ENCODE measurements at places on chromosomes 5 and 9.

DNA sequence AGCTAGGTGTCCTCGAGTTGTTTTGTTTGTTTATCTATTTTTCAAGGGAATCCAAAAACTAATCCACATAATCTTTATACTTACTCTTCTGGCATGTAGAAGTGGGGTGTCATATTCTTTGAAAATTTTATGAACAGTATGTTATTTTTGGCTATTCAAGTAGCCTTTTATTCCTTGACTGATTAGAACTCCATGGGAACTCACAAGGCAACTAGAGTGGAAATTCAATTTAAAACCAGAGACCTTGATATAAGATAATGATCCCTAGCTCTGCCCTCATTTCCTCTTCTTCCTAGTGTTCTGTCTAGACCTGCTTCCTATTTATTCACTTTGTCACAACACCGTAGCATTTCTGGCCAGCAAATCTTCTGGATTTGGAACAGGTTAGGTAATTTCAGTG, 1123.7 kb upstream of the C9orf72 start:
- DNase-seq: no peak

- DNase-seq: no peak
These were observed 355.3 kb downstream of the PRELID2 start for GRCh38 chr5:145479857-145480256.

DNA sequence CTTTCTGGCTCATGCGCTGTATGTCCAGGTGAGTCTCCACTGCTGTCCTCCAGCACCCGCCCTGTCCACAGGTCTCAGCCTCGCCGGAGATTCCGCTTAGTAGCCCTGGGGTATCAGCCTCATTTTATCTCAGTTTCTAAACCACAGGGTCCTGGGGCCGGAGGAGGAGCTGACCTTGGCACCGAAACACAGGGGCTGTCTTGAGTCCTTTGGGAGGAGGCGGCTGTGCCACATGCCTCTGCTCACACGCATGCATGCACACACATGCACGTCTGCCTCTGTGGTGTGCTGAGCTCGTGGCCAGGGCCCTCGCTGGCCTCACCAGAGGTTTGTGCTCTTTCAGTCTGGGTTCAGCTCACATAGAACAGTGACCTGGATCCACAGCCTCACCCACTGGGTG, 23.3 kb downstream of the TRIP13 start:
- no peak for DNase-seq

DNA sequence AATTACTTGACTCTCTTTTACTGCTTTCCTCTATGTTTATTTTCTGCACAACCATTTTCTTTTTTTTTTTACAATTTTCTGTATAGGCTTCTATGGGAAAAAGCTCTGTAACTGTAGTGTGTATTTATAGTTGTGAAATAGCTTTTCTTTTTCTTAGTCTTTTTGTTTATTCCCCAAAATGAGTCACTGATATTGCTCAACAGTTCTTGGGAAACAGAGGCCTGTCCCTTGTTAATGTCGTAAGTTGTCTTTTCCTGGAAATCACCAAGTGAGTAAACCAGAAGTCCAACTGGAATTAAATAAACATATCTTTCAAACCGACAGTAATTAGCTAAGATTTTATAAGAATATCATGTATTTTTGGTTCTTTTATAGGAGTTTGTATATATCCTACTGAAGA, 325.1 kb upstream of the PRR16 start:
- no peak for DNase-seq

DNA sequence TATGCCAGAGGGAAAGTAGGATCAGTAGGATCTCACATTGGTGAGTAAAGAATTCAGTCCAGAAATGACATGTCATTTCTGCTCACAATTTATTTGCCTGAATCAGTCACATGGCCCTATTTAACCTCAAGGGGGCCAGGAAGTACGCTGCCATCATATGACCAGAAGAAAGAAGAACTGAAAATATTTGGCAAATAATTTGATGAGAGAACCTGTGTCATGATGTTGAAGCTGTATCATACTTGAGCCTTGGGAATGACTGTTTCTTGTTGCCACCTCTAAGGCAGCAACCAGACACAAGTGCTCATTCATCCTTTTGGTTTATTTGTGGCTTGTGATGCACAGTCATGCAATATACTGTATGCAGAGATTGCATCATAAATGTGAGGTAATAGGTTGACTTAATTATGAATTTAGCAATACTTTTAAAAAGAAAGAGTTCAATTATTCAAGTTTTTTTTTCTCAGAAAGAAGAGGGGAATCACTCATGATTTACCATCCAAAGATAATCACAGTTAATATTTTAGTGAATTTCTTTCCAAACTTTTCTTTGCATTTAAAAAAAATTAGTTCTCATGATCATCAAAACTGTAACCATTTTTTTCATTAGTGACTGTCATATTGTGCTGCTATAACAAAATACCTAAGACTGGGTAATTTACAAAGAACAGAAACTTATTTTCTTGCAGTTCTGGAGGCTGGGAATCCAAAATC, 8.2 kb upstream of the ZFYVE16 start:
- DNase-seq: no peak

DNA sequence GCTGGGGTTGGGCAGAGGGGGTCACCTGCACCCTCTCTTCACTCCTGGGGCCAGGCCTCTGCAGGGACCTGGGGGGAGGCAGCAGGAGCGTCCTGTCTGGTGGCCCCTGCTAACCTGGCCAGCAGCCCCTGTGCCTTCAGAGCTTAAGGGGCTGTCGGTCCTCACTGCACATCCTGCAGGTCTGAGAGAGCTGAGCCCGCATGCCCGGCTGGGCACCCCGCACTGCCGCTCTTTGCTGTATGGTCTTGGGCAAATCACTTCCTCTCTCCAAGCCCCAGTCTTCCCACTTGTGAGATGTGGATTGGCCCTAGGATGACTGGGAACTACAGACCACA, 7.9 kb downstream of the FLT4 start:
- DNase-seq: no peak

DNA sequence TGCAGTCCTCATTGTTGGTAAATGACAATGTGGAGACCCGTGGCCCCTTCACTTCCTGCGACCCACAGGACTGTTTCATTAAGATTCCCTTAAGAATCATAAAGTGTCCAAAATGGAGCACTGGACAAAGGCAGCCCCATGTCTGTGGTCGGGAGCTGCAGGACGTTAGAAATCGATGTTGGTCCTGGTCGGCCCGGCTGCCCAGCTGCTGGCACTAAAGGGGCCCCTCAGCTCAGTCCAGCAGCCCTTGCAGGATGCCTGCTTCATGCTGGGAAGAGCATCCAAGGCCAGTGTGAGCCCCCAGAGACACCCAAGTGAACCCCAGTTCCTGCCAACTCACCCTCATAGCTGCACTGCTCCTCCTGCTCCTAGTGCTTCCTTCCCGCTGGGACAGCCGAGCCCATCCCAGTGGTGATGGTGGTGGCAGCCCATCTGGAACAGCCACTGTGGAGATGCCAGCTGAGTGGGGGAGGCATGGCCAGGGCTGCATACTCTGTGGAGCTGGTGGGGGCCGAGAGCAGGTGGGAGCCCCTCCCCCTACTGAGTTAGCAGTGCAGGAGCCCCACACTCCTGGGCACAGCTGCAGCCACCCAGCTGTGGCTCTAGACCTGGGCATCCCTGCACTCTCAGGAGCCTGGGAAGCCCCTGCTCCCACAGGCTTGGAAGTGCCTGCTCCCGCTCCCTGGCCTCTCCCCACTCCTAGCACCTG, 168.0 kb upstream of the IRX2 start:
- DNase-seq: no peak

DNA sequence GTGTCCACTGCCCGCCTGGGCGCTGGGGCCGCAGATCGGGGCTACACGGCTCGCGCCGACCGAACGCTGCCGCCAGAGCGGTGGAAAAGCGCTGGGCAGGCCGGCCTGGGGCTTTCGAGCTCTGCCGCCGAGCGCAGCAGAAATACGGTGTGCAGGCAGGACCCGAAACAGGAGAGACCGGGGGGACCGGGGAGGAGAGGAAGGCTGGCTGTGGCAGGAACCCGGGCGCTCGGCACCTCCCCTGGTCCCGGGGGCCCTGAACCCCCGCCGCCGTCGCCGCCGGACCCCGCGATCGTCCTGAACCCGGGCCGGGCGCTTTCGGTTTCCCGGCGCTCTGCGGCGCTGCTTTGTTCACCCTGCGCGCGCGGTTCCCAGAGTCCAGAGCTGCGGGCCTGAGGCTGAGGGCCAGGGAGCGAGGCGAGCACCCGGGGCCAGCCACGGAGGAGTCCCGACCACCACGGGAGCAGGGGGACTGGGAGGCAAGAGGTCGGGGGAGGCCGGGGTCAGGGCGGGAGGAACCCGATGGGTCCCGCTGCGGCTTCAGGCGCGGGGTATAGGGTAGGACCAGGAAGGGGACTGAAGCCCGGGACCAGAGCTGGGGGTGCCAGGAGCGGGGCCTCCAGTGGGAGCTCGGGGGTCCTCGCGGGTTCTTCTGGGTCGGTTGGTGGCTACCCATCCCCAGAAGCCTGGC, 12.0 kb downstream of the IRX2 start:
- DNase-seq: peak; percentile 68

- DNase-seq: no peak
These were observed 10.3 kb downstream of the FOXE1 start for GRCh38 chr9:97863314-97863713.

GRCh38 chr5:17379100-17379951, 118.7 kb upstream of the TAF11L2 start:
- no peak for DNase-seq

DNA sequence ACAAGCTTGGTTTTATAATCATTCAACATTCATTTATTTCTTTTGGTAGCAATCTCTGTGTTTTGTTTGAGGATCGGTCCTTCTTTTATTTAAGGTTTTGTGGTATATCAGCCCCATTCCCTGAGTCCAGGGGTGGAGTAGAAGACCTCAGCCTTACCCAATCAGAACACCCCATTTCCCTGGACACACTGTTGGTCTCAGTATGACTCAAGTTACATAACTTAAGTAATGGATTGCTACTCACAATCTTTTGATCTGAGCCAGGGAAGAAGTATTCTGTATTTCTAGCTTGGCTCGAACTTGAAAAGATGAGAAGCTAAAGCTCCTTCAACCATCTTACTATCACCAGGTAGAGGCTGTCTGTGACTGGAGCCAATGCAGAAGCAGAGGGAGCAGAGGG, 175.2 kb upstream of the HAPLN1 start:
- no peak for DNase-seq

DNA sequence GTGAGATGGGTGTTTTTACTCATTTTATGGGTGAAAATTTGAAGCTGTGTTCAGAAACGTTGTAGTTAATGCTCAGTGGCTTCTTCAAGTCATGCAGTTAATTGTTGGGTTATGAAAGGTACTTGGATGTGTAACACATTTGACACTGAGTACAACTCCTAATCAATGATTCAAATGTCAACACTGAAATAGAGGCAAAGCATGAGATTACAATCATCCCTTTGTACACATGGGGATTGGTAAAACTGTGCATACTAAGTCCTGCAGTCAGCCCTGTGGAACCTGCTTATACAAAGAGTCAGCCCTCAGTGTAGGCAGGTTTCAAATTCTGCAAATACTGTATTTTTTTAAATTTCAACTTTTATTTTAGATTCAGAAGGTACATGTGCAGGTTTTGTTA, 3.3 kb downstream of the ABLIM3 start:
- no peak for DNase-seq

DNA sequence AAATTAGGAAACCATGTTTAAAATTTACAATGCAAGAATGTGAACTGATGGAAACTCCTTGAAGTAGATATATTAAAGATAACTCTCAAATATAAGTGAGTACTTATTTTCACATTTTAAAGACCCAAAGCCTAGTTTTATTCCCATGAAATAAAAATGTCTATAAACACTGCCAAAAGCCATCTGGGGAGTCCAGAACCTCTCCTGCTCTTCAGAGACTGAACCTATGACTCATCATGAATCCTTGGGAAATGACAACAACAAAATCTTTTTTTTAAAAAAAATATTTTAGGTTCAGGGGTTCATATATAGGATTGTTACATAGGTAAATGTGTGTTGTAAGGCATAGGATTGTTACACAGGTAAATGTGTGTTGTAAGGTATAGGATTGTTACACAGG, 33.8 kb upstream of the FYB1 start:
- DNase-seq: no peak

GRCh38 chr5:107557051-107557658, 113.6 kb downstream of the EFNA5 start:
- DNase-seq: no peak

DNA sequence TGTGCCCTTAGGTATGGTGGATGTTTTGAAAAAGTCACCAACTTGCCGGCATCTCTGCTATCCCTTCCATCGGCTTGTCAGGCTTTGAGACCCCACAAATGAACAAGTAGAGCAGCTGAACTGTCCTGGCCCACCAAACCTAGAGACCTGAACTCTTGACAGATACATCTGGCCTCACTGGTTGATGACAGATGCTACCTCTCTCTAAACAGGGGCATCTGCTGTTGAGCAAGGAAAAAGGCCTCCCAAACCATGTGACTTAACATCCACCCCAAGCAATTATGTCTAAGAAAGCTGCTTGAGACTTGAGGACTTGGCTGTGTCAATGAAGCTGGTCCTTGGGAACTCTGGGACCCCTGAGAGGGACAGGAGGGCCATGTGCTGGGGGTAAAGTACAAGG, 2.3 kb downstream of the CCNI2 start:
- DNase-seq: no peak

DNA sequence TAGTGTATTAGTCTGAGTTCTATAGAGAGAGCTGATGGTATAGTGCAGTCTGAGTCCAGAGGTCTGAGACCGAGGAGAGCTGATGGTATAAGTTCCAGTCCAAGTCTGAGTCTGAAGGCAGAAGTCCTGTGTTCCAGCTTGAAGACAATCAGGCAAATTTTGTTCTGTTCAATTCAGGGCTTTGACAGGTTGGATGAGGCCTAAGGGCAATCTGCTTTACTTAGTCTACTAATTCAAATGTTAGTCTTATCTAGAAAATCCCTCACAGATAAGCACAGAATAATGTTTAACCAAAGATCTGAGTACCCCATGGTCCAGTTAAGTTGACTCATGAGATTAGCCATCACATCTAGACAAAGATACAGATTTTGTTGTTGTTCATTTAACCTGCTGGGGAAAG, 303.0 kb upstream of the KLF4 start:
- no peak for DNase-seq

DNA sequence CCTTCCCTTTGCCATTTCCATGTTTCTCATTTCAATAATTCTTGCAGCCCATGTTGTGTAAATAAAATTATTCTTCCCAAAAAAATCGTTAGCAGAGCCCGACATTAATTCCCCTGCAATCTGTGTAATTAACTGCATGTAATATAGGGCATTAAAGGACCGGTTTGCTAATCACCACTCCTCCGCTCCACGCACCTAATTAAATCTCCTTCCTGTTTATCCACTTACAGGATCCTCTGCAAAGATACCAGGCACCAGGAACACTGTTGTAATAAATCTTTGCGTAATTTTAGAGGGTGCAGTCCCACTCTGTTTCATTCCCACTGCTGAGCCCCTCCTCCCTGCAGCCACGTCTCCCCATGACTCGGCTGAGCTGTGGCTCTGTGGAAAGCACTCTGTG, 105.0 kb upstream of the PPP1R26 start:
- DNase-seq: no peak

DNA sequence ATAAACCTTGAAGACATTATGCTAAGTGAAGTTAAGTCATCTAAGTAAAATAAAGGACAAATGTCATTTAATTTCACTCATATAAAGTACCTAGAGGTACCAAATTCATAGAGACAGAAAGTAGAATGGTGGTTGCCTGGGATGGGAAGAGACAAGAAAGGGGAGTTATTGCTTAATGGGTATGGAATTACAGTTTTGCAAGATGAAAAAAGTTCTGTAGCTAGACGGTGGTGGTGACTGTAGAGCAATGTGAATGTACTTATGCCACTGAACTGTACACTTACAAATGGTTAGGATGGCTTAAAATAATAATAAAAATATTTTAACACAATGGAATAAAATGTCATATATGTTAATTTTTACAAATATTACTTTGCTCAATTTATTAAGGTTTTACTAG, 128.0 kb downstream of the MPDZ start:
- no peak for DNase-seq
